Ovary (tissue), 10 donors: ENCODE measurements at places on chromosomes 7 and 10. TPM values are rescaled to one million over a fixed set of nuclear protein-coding genes. Genes with fewer than 3 reads are reported as not detected.

- no peak for DNase-seq
Measured at GRCh38 chr10:65843203-65843602, 1082.6 kb upstream of the LRRTM3 start.

GRCh38 chr10:31158011-31158658 lies 126.5 kb upstream of the ZNF438 start:
- DNase-seq: no peak

GRCh38 chr10:24842856-24843255 lies 109.5 kb downstream of the PRTFDC1 start:
- no peak for DNase-seq

DNA sequence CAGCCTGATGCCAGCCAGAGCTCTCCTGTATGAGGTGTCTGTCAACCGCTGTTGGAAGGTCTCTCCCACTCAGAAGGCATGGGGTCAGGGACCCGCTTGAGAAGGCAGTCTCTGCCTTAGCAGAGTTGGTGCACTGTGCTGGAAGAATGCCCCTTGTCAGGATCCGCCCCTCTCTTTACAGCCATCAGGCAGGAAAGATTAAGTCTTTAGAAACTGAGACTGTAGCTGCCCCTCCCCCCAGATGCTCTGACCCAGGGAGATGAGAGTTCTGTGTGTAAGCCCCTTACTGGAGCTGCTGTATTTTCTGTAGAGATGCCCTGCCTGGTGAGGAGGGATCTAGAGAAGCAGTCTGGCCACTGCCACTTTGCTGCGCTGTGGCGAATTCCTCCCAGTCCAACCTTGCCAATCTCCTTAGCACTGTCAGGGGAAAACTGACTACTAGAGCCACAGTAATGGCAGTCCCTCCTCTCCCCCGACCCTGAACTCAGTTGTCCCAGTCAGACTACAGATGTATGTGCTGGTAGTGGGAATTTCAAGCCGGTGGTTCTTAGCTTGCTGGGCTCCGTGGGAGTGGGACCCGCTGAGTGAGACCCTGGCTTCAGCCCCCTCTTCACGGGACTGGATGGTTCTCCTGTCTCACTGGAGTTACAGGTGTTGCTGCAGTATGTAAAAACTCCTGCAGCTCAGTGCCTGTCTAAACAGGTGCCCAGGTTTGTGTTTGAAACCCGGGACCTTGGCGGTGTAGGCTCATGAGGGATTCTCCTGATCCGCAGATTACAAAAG lies 285.5 kb upstream of the ZWINT start:
- no peak for DNase-seq

- peak; percentile 71 for DNase-seq
Measured at GRCh38 chr7:94297397-94297838, 97.3 kb upstream of the COL1A2 start.

DNA sequence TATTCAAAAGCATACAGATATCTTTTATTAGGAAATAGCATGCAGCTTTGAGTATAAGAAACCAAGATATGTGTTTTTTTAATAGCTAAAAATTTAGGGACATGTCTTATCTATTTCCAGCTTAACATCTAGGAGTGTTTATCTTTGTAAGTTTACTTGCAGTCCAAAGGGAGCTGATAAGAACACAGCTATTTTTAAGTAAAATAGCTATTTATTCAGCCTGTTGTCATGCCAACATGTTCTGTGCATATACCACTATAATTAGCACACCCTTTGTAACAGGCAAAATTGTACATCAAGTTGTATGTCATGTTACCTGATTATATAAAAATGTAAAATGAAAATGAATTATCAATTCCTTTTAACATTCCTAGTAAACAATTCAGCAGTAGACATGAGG lies 29.6 kb downstream of the FAM133B start:
- no peak for DNase-seq

DNA sequence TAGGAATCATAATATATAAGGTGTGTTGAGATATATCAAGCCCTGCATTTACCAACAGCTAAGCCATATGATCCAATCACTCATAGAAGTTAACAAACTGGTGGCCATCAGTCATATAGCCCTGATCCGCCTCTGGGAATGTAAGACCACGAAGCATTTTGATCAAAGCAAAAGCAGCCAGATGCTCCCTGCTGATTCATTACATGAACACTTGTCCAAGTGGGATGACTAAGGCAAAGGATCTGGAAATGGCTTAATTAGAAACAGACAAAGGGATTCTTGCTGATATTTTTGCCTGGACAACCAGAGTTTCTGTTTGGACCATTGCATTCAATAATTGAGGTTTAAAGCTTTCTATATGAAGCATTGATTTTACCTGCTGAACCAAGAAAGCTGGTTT lies 535.5 kb downstream of the GPAM start:
- DNase-seq: no peak

- DNase-seq: peak; percentile 65
Measured at GRCh38 chr7:80499350-80499953, 12.4 kb downstream of the GNAT3 start.

DNA sequence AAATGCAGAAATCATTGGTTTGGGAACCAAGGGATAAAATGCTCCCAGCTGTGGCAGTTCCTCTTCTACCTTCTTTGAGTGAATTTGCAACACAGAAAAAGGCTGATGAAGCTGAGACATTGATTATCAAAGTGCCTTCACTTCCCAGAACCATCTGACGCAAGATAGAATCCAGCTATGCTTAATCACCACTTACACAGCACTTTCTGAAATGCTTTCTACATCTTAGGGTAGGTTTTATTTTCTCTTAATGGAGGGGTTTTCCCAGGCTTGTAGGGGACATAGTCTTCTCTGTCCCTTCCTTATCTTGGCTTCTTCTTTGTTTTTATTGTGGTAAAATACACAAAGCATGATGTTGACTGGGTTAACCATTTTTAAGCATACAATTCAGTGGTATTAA lies 332.6 kb upstream of the ZNF32 start:
- DNase-seq: no peak

- DNase-seq: peak; percentile 83
Measured at GRCh38 chr7:73308665-73309214, at the start of gene NSUN5. TSS of gene NSUN5 (minus strand) at chr7:73308826. CDS start at chr7:73308790, 36 bp downstream.

- no peak for DNase-seq
Measured at GRCh38 chr7:2819161-2819953, 24.8 kb downstream of the GNA12 start.

DNA sequence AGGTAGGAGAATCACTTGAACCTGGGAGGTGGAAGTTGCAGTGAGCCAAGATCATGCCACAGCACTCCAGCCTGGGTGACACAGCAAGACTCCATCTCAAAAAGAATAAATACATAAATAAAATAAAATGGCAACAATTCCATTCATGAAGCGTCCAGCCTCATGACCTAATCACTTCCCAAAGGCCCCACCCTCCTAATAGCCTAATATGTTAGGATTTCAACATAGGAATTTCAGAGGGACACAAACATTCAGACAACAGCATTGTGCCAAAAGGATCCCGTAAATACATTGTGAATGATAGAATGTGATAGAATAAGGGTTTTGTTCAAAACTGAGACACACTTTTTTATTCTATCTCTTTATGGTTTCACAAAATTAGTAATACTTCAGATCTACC lies 90.3 kb downstream of the FAM107B start:
- no peak for DNase-seq

DNA sequence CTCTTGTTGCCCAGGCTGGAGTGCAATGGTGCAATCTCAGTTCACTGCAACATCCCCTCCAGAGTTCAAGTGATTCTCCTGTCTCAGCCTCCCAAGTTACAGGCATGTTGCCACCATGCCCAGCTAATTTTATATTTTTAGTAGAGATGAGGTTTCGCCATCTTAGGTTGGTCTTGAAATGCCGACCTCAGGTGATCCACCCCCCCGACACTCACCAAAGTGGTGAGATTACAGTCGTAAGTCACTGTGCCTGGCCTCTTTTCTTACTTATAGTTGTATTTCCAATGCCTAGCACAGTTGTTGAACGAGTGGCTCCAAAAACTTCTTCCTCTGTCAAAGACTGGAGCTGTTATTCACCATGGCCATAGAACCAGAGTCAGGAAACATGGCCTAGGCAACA lies 6.7 kb downstream of the RNF216 start:
- DNase-seq: no peak

- no peak for DNase-seq
Measured at GRCh38 chr10:50988792-50989191, 85.5 kb upstream of the PRKG1 start.

GRCh38 chr7:66415659-66416265 lies 210.6 kb downstream of the TPST1 start:
- no peak for DNase-seq

- peak; percentile 79 for DNase-seq
Measured at GRCh38 chr10:48470115-48470892, 134.6 kb downstream of the ARHGAP22 start.

GRCh38 chr10:61815496-61815895 lies 86.0 kb upstream of the ARID5B start:
- no peak for DNase-seq

GRCh38 chr7:151694828-151695580 lies 175.3 kb upstream of the RHEB start:
- peak; percentile 31 for DNase-seq

DNA sequence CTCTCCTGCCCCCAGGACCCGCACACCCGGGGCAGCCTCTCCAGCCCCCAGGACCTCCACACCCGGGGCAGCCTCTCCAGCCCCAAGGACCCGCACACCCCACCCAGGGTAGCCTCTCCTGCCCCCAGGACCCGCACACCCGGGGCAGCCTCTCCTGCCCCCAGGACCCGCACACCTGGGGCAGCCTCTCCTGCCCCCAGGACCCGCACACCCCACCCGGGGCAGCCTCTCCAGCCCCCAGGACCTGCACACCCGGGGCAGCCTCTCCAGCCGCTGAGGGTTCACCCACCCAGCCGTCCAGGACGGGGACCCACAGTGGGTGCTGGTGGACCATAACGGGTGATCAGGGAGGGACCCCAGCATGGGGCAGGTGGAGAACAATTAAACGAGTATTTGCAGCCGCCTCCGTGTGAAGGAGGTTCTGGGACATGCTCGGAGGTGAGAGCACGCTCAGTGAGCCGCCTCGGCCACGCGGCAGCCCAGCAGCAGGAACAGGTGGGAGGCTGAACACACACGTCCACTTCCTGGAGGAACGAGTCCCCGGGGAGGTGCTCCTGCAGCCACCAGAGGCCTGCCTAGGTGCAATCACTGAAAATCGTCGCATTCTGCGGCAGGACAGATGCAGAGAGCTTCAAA lies 107.9 kb downstream of the PDGFA start:
- no peak for DNase-seq

GRCh38 chr7:4072161-4072925 lies 609.8 kb upstream of the FOXK1 start:
- DNase-seq: no peak

DNA sequence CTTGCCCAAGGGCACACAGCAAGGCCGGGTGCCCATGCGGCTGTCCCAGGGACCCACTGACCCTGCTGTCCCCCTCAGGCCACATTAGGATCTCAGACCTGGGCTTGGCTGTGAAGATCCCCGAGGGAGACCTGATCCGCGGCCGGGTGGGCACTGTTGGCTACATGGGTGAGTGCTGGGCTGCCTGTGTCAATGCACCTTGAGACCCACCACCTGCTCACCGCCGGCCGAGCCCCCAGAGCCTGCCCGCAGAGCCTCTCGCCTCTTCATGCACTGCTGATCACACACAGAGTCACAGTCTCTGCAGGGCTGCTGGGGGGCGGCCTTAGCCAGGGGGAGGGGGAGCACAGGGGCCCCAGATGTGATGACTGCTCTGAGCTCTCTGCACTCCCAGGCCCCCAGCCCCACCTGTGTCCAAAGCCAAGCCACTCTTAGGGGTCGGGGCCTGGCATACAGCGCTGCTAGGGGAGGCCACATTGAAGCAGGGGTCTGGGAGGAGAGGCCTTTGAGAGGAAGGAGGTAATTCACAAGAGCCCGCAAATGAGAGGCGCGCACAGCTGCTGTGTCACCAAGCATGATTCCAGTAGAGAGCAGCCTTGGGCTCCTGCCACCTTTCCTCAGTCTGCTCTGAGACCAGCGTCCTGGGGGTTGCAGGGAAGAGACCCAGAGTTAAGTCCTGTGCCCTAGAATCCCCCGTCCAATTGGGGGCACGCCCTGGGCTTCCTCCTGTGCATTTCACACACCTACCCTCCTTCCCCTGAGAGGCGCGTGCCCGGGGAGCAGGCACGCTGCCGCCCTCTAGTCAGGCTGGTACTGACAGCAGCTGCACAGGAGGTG lies 100.4 kb downstream of the RGS10 start:
- DNase-seq: no peak

DNA sequence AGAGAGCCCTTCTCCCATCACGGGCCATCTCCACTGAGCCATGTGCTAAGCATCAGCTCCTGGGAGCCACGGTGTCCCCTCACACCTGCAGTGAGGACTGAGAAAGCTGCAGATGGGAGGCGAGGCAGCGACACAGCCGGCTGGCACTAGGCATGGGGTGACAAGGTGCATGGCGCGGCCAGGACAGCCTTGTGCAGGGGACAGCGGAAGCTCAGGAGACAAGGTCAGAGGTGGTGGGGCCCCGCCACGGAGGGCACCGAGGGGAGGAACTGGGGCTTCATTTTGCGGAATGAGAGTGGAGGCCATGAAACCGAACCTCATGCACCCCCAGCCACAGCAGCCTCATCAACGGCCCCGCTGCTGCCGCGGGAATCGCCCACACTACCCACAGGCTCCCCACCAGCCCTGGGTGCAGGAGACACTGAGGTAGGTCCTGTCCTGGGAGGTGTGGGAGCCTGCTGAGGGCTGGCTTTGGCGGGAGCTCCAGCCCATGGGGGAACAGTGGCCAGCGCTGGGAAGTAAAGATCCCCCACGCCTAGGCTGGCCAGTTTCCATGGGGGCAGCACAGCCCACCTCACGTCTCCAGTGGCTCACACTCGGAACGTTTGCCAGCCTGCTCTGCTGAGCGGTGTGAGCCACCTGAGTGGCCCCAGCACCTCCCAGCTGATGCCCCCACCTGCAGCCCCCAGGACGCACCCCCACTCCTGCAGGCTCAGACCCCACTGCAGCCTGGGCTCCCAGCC lies 71.2 kb upstream of the INSIG1 start:
- no peak for DNase-seq

- DNase-seq: no peak
Measured at GRCh38 chr10:30940256-30940655, 91.4 kb downstream of the ZNF438 start.

GRCh38 chr10:6136215-6137201 lies 47.7 kb downstream of the RBM17 start:
- DNase-seq: no peak

DNA sequence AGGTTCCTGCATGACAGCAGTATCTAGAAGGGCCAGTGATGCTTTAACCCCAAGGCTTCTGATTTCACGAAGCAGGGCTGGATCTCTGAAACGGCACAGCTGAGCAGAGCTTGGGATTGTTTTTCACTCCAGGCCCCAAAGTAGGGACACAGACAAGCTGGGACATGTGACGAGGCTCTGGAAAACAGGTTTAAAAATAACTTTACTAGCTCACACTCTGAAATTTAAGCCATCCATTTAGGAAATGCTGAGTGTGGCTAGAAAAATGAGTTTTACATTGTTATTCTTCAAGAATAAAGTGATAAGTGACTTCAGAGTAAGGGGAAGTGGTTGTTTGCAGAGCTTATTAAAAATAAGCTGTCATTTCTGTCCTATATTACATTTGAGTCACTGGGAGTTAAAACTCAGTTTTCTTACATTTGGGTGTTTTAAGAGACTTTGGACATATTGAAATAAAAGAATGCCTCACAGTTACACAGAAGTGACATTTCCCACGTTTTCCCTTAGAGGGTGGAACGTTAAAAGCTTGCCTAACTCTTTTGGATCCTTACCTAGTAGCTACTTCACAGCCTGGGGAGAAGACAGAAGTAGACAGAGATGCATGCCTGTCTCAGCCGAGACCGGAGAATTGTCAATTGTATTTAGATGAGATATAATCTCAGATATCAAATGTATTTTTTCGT lies 107.8 kb downstream of the GALNT17 start:
- DNase-seq: peak; percentile 48

AGAP4 gene
- 17.4 TPM for total RNA-seq

GGCT gene
- total RNA-seq: 25.7 TPM

GPR141 gene
- total RNA-seq: not detected

DNAH11 gene
- 3.6 TPM for total RNA-seq

ZNF438 gene
- total RNA-seq: 6.3 TPM

TRIM50 gene
- total RNA-seq: 0.27 TPM
